CD8-positive, alpha-beta memory T cell (primary cell): ENCODE measurements at places on chromosomes 16 and 17.

- no peak for DNase-seq
These were observed 4.0 kb downstream of the C1QTNF1 start for GRCh38 chr17:79027925-79028491.

GRCh38 chr16:62738666-62739460 lies 702.6 kb upstream of the CDH8 start:
- DNase-seq: no peak

DNA sequence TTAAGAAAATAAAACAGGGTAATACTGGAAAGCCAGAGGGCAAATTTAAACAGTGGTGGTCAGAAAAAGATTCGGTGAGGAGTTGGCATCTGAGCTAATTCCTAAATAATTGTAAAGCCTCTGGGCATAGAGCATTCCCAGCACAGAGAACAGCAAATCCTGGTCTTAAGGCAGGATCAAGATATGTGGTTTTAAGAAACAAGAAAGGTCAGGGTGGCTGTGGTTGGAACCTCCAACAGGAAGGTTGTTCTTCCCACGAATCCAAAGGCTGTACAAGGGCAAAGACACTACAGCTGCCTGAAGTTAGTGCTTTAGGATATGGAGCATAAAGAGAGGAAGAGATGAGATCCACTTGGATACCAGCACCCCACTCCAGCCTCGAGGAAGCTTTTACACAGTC lies 114.6 kb downstream of the ZNF18 start:
- DNase-seq: no peak

GRCh38 chr16:46629331-46630219 lies 8.4 kb upstream of the SHCBP1 start:
- no peak for DNase-seq

DNA sequence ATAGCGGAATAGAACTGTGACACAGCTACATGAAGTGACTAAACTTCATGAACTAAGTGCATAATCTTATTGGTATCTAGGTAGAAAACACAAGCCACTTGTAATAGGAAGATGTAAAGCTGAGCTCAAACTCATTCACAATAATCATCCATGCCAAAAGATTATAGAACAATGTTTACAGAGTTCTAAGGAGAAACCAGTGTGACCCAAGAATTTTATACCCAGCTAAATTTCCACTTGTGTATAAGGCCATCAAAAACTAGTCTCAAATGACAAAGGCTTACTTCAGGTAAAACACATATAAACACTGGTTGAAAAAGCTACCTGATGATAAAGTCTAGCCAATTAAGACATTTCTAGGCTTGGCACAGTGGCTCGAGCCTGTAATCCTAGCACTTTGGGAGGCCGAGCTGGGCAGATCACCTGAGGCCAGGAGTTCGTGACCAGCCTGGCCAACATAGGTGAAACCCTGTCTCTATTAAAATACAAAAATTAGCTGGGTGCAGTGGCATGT lies 16.9 kb upstream of the CPD start:
- DNase-seq: no peak

DNA sequence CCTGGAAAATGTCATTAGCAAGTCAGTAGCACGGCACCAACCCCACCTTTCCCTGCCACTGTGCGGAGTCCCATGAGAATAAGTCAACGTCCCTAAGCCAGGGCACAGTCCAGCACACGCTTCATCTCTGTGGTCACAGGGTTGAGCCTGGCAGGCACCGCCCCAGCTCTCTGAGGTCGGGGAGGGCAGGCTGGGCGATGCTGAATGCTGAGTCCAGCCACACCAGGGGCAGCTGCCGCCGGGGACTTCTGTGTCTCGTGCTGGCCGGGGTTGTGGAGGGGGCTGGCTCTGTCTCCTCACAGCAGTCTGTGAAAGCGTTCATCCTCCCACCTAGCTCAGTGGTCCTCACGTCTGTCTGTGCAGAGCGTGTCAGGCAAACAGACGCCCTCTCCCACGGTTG lies 53.2 kb downstream of the BANP start:
- no peak for DNase-seq

DNA sequence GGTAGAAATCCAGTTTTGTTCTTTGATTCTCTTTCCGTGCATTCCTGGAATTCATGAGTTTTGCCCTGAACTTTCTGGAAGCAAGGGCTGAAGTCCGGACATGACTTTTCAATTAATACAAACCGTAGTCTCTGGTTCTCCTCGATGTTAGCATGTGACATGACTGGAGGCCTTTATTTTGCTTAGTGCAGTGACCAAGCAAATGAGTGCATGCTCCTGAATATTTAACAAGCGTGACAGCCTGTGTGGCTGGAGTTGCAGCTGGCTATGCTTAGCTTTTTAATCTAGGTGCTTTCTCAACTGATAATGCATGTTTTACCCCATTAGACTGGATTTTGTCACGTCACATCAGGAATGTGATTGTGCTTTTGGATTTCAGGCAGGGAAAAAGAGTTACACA lies 302.1 kb downstream of the MAP2K6 start:
- DNase-seq: no peak
